ENCODE measurements at places on chromosomes 12 and 14. TPM values are rescaled to one million over a fixed set of nuclear protein-coding genes. Genes with fewer than 3 reads are reported as not detected.

The SDR9C7 gene
- not detected for total RNA-seq

DNA sequence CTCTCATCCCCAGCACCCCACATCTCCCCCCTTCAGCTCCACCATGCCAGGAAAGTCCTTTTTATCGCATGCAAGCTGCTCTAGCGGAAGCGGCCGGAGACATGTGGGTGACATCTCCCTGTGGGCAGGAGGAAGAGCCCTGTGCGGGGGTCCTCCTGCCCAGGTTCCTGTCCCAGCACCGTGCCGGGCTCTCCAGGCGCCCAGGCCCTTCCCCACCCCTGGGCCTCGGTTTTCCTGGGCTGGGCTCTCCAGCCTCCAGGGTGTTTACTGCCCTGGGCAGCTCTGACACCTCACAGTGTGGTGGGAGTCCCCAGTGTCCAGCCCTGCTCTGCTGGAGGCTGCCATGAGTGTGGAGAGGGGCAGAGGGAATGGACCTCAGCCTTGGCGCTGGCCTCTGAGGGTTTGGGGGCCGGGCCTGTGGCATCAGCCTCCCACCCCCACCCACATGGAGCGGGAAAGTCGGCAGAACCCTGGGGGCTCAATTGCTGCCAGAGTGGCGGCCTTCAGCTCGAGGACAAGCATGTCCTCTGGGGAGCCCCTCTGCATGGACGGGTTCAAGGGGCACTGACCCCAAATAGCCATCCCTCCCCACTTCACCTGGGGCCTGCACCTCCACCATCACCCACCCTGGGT is 16.9 kb downstream of the ASPG start:
- no peak for DNase-seq
- no peaks in the 10 kb centered on the region for H3K36me3 ChIP-seq
- no peak overlapping the region for H3K4me3 ChIP-seq
- no peaks in the 10 kb centered on the region for H3K4me1 ChIP-seq
- no peak overlapping the region for H3K27ac ChIP-seq

The HPD gene
- total RNA-seq: 0.99 TPM

The EMP1 gene
- total RNA-seq: 48.8 TPM

DNA sequence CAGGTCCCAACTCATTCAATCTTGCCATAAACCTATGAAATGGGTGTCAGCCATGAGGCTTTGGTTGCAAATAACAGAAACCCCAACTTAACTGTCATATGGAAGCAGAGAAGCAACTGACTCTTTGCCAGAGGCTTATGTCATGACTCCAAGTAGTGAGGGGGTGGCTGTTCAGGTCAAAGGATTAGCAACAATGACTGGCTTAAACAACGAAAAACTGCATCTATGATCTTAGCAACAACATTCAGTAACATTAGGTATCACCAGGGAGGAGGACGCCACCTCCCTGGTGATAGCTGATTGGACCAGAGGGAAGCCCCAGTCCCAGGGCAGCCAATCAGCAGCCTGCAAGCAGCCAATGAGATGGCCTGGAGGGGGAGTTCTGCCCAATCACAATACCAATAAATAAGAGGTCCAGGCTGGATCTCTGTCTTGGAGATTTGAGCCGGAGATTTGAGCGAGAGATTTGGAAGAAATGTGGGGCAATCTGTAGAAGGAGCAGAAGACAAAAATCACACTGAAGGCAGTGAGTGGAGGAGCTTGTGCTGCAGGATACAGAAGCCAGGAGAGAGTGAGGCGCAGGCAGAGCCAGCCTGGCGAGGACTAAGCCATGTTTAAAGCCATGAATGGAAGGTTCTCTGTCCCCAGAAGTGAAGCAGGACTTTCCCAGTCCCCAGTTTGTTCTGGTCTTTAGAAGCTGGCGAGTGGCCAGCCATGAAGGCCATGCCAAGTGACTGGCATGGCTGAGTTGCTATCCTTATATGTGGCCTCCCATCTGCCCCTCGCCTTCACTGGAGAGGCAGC is 93.3 kb downstream of the CALM1 start:
- H3K4me3 ChIP-seq: no peak overlapping the region
- H3K4me1 ChIP-seq: peaks cover 32% of the 10 kb centered on the region
- no peak for DNase-seq
- H3K27me3 ChIP-seq: no peaks in the 10 kb centered on the region

The CMA1 gene
- 1.2 TPM for total RNA-seq
